Glomerular endothelial cell (primary cell): ENCODE measurements at places on chromosomes 5 and 9. TPM values are rescaled to one million over a fixed set of nuclear protein-coding genes. Genes with fewer than 3 reads are reported as not detected.

GRCh38 chr9:76785501-76785900 is 21.3 kb downstream of the PCA3 start:
- DNase-seq = no peak

DNA sequence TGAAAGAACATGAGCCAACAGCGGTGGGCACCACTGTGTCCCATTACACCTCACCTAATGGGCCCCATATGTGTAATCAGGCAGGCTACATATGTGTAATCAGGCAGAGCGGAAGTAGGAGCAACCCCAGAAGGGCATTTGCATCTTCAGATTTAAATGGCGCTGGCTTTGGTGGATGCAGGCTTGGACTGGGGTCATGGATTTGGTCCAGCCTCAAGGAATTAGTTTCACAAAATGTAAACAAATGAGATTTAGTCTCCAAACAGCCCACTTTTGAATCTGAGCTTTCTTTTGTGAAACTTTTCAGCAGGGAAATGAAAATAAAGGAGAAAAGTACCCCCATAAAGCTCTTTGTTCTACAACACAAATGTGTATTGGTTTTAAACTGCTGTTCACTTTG is 161.3 kb downstream of the LPAR1 start:
- DNase-seq = no peak

DNA sequence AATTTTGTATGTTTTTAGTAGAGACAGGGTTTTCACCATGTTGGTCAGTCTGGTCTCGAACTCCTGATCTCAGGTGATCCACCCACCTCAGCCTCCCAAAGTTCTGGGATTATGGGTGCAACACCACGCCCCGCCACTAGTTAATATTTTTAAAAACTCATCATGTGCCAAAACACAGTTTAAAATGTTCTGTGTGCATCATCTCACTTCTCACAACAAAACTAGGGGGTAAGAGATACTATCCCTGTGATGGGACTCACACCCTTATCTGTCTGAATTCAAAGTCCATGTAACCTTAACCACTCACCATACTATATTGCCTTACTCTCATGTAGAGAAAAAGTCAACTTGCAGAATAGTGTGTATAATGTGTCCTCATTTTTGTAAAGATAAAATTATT is 2.6 kb downstream of the PKD2L2 start:
- no peak for DNase-seq

- no peak for DNase-seq
These were observed 218.8 kb upstream of the WWC1 start for GRCh38 chr5:168072665-168073064.

GRCh38 chr9:130501639-130502038 is 56.9 kb downstream of the ASS1 start:
- DNase-seq = no peak

DNA sequence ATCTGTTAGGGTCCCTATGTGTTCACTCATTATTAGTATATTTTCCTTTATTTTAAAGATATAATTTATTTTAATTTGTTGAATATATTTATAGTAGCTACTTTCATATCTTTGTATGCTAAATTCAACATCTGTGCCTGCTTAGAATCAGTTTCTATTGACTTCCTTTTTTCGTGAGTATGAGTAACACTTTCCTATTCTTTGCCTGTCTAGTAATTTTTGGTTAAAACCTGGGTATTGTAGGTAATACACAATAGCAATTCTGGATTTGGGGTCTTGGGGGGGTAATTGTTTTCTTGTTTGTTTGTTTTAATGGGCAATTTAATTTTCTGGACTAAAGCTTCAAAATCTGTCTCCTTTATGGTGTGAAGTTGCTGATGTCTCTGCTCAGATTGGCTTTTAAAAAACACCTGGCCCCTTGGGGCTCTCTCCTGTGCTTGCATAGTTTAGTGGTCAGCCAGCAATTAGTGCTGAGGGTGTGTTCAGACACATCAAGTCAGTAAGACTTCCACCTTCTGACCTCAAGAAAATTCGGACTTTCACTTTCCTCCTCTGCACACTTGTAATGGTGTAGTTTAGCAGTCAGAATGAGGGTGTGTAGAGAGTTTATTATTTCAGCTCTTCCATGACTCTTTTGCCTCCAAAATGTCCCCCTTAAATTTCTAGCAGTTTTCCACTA is 124.4 kb upstream of the MAP1B start:
- no peak for DNase-seq

DNA sequence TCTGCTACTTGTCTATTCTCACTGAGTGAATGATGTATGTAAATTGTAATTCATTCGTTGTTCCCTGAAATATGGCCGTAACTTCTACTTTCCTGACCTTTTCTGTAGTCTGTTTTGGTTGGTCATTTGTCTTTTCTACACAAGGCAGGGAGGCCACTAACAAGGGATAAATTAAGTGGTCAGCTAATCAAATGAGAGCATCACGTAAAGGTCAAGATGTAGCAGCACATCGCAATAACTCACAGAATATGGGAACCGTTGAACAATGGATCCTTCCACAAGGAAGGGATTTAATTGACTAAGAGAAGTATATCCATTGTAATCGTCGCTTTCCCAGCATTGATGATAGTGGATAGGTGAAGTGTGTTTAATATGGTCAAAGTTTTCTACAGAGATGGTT is 171.1 kb downstream of the DMRT2 start:
- DNase-seq = no peak

The NDUFS4 gene
- 90.3 and 114 TPM in 2 replicates for total RNA-seq

The IRX4 gene
- not detected in 2 replicates for total RNA-seq

The PDLIM4 gene
- 88.4 and 118 TPM in 2 replicates for total RNA-seq

The SNCB gene
- 0.70 and 1.8 TPM in 2 replicates for total RNA-seq

The ENC1 gene
- 116 and 155 TPM in 2 replicates for total RNA-seq

The TXNDC8 gene
- not detected in 2 replicates for total RNA-seq

The OBP2A gene
- total RNA-seq = not detected in 2 replicates
